ENCODE measurements at places on chromosomes 11 and 22.

DNA sequence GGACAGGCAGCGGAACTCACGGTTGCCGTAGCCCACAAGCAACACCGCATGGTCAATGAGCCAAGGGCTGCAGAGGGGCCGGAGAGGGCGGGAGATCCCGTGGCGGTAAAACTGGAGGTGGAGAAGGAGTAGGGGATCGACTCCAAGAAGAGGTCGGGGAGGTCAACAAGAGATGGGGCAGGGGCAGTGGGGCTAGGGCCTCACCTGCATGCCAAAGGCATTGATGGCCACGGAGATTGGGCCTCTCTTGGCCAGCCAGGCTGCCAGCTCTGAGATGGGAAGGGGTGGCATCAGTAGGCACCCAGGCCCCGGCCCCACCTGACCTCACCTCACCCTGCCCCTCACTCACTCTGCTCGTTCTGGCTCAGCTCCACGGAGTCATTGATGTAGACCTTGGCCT is 3.9 kb downstream of the CTSF start:
- no peak for DNase-seq

GRCh38 chr11:67280788-67281551 is 8.1 kb upstream of the ANKRD13D start:
- DNase-seq = no peak

GRCh38 chr11:111018566-111018965 is 227.0 kb upstream of the POU2AF2 start:
- DNase-seq = no peak

DNA sequence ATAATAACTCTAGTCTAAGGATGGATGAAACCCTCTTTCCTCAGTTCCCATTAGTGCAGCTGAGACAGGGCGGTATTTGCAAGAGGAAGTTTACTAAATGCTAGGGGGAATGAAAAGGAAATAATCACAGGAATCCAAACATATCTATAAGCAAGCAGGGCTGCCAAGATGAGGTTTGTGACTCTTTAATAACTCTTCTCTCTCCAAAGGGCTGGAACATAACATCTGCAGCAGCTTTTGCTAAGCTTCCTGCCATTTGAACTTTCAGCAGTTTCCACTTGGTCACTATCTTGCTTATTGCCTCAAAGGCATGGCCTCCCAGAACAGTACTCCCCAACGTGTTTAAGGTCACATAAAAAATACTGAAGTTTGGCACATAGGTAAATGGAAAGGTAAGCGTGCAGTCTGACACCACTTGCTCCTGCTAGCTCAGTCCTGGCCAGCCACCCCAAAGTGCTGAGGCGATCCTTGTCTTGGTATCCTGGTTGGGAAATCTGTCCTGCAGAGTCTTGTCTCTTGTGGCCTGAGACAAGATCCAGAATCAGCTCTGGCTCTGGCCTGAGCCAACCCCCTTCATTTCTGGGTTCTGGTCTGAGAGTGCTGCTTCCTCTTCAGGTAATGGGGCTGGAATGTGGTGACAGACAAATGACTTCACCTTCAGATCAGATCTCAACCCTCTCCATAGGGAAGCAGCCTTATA is 81.8 kb downstream of the KCNC1 start:
- DNase-seq = peak; percentile 32

DNA sequence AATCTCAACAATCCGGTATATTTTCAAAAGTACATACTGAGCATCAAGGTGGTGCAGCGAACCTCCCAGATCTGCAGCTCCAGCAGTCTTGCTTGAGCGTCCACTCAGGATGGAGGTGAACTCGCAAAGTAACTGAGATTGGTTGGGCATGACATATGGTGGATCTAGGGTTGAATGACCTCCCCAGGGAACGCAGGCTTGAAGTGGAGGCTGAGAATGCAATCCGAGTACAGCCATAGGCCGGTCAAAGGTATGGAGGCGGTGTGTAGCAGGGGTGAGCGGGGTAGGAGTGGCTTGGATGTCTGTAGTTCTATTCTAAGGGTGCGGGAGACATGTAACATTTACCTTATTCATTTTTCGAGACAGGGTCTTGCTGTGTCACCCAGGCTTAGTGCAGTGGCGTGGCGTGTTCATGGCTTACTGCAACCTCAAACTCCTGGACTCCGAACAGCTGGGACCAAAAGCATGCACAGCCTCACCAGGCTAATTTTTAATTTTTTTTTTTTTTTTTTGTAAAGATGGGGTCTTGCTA is 631 bp upstream of the C22orf39 start:
- DNase-seq = peak; percentile 38

- DNase-seq = no peak
These were observed 93.7 kb downstream of the STIM1 start for GRCh38 chr11:3949125-3949524.

DNA sequence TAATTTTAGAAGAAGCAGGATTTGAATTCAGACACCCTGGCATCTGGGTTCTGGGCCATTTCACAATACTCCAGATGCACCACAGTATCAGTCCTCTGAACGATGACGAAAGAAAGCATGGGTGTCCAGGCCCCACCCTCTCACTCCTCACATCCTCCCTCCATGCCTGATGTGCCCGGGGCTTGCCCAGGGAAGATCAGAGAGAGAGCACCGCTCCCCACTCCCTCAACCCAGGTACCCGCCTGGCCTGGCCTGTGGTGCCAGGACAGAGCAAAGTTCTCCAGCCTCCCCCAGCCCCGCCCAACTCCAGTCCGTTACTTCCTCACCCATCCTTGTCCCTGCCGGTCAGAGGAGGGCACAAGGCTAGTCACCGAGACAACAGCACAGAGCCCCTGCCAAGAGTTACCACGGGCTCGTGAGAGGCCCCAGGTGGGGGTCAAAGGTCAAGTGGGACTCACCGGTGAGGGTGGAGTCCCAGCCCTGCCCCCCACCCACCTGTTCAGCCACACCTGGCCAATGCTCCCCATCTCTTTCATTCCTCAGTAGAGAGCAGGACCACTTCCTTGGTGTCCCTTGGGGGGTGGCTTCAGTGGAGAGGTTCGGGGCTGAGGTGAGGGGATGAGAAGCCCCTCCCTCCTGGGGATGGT is 8.1 kb downstream of the BCL9L start:
- DNase-seq = peak; percentile 76

DNA sequence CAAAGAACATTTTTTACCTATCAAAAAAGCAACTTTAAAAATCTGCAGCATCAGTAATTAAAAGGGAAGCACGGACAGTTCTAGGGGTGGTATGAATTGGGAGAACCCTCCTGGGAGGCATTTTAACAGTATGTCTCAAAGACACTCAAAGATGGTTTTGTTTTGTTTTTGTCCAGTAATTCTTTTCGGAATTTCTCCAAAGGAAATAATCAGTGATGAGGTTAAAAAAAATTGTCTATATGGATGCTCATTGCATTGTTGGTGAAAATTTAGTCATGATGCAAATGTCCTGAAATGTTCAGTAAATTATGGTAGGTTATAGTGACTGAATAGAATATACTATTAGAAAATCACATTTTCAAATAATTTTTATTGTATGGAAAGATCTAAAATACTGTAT is 115.1 kb downstream of the ATXN10 start:
- no peak for DNase-seq

DNA sequence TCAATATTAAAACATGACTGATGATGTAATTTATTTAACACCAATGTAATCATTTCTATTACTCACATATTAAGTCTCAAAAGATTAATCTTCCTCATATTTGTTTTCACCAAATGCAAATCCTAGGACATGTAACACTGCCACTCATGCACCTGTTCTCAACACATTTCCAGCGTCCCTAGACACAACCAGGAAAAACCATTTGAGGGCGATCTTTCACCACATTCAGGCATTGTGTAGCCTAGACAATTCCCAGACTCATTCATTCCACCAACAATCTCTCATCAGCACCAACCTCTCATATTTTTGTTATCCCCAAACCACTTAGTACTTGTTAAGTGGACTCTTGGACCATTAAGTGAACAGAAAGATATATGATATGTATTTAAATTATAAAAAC is 66.1 kb downstream of the SLC36A4 start:
- DNase-seq = peak; percentile 72
